ENCODE measurements at places on chromosomes 11 and 22. TPM values are rescaled to one million over a fixed set of nuclear protein-coding genes. Genes with fewer than 3 reads are reported as not detected.

Gene MLC1
- polyA plus RNA-seq = 0.88 TPM

Gene CATSPERZ
- polyA plus RNA-seq = not detected

Gene RTN4RL2
- polyA plus RNA-seq = 2.5 TPM

Gene PTPRCAP
- polyA plus RNA-seq = 2.6 TPM

Gene MS4A12
- not detected for polyA plus RNA-seq

Gene CRACR2B
- 9.9 TPM for polyA plus RNA-seq

- DNase-seq = no peak
Observed at GRCh38 chr11:27129686-27130085, 89.1 kb downstream of the BBOX1 start.

- no peak for DNase-seq
Observed at GRCh38 chr11:100105982-100106358, 581.1 kb upstream of the ARHGAP42 start.

DNA sequence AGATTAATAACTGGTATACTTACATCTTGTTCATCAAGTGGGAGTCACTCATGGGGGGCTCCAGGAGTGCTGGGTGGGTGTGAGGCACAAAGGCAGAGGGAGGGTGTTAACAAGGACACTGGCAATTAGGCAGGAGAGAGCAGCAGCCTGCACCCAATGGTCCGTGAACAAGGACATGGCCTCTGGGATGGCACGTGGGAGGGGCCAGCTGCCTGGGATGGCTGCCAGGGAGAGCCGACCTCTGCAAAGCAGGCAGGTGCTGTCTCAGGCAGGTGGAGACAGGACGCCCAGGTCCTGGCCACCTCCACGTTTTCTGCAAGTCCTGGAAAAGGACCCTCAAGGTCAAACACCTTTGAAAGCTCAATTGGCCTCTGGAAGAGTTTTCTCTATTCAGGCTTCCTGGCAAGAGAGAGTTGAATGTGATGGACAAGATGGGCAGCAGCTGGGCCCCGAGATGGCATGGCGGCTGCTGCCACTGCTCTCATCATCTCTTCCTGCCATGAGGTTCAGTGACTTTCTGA lies 257.1 kb downstream of the BUD13 start:
- DNase-seq = no peak

DNA sequence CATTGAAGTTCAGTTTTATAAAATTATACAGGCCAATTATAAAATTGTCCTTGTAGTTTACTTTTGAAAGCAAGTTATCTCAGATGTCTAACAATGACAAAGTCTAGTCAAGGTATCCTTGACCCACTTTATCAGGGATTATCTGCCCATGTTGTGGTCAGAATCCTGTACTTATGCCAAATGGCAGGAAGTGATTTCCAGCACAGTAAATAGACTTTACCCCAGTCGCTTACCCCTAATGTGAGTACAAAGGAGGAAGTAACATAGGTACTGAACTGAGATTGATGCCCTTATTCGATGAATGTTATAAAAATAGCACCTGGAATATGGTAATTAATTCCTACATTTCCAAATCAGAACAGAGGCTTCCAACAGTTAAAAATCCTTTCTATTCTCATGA lies 355.7 kb downstream of the CNTN5 start:
- DNase-seq = no peak

GRCh38 chr11:129224538-129224937 lies 32.4 kb upstream of the ARHGAP32 start:
- DNase-seq = no peak

GRCh38 chr11:110921742-110922521 lies 209.7 kb upstream of the ARHGAP20 start:
- DNase-seq = no peak

GRCh38 chr11:128181088-128181480 lies 406.3 kb downstream of the ETS1 start:
- no peak for DNase-seq

DNA sequence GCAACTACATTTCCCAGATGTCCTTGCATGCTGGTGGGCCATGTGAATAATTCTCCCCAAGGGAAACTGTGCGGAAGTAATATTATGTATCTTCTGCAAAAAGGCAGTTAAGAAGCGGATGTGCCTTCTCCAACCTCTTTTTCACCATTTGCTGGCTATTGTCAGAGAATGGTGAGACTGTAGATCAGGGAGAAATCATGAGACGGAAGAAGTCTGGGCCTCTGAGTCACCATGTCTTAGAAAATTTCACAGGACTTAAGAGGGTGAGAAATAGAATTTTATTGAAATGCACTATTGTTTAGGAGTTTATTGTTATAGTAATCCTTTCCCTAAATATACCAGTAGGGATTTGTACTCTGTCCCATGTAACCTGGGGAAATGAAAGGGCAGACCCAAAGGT lies 298.7 kb upstream of the ZC3H12C start:
- no peak for DNase-seq

DNA sequence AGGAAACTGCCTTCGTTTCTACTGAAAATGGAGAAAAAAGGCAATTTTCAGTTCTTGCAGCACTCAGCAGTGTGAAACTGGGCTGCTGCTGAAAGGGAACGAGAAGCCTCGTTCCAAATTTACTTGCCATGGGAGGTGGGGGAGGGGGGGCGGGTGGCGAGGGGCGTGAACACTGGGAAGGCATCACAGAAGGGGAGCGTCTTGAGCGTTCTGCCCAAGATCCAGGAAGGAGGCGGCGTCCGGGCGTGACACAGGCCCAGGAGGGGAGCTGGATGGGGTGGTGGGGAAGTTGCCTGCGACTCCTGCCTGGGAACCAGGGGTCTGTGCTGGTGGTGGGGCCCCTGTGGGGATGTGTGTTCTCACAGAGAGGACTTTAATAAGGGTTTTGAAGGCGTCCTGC lies 213.5 kb downstream of the CTTN start:
- no peak for DNase-seq

GRCh38 chr11:68167474-68167873 lies 45.6 kb downstream of the KMT5B start:
- DNase-seq = no peak

DNA sequence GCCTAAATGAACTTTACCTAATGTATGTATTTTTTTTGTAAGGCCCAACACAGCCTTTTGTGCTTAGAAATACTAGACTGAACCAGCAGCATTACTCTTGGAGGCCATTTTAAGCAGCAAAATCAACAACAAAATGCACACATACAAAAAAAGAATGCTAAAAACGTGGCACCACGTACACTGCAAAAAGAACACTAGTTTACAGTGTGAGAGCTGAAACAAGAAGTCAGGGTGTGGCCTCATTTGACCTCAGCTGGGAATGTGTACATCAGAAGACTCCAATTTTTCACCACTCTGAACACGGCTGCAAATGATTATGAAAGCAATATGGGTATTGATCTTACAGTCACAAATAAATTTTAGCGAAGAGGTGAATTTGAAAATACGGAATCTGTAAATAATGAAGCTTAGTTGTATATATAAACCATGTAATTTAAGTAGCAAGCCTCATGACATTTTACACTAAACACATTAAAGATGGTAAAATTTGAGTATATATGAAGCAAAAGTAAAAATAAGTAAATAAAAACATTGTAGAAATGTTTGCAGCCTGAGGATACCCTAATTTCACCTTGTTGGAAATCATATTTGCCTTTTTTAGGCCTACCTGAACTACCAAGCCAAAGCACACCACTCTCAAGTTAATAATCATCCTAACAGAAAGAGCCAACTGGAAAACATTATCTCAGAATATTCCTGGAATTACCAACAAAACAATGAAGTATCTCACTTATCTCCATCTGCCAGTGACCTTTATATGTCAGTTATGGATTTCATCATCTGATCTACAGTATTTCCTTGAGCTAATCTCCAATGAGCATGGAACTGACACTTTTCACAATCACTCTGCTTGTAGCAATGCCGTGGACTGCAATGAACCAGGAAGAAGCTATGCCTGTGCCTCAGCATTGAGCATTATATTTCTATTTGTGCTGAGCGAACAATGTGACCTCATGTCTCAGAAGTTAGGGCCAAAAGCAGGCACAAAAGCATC lies 319.5 kb upstream of the FAT3 start:
- no peak for DNase-seq

DNA sequence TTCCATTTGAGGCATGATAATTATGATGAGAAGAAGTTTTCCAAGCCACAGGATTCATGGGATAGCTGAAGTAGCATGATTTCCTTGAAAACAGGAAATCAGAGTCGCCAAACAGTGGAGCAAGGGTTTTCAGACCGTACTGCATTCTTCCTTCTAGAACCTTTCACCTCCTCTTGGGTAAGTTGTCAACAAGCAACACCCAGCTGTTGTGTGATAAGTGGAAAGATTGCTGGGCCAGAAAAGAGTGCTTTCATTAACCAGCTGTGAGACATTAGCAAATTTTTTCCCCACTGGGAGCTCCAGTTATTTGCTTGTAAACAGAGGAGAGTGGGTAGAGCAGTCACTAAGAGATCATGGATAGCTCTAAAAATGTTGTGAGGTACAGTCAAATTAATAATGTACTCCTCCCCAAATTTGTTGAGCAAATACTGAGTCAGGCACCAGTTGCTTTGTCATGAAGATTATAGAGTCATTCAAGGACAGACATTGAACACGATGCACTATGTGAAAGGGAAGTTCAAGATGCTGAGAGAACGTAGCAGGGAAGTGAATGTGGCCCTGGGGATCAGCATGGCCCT lies 11.7 kb upstream of the MPEG1 start:
- DNase-seq = peak; percentile 41

GRCh38 chr22:37610480-37611129 lies 2.0 kb downstream of the GGA1 start:
- no peak for DNase-seq

GRCh38 chr11:71139516-71140205 lies 112.7 kb downstream of the SHANK2 start:
- DNase-seq = no peak

DNA sequence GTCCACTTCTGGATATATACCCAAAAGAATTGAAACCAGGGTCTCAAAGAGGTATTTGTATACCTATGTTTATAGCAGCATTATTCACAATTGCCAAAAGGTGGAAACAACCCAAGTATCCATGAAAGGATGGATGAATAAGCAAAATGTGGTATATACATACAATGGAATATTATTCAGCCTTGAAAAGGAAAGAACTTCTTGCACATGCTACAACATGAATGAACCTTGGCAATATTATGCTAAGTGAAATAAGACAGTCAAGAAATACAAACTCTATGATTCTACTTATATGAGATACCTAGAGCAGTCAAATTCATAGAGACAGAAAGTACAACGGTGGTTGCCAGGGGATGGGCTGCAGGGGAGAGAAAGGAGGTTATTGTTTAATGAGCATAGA lies 21.6 kb upstream of the PAK1 start:
- no peak for DNase-seq

DNA sequence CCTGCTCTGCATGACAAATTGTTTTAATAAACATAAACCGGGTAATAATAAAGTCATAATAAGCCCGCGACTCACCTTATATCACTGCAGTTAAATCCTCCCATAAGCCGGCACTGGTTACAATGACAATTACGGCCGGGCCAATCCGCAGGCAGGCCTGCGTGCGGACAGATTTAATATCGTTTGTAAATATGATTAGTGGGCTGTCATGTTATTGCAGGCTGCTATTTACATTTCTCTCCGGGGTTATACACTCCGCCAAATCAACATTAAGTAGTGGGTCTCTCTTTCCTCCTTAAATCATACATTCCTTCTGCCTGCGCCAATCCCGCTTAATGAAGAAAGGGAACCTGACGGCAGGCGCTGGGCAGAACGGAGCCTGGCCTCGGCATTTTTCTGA lies 51.8 kb upstream of the LMO1 start:
- no peak for DNase-seq

DNA sequence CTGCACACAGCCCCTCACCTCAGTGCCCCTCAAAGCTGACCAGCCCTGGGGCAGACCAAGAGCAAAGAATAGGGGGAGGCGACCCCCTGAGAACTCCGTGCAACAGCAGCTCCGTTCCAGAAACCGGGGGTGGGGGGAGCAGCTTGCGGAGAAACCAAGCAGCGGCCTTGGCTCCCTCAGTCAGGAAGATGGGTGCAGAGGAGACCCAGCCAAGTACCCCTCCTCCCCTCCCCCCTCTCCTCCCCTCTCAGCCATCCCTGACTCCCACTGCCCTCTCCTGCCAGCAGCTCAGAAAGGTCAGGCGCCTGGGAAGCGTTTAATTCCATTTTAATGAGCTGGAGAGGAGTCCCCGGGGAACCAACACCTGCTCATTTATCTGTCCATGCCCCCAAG lies 78.9 kb downstream of the PDE2A start:
- no peak for DNase-seq

DNA sequence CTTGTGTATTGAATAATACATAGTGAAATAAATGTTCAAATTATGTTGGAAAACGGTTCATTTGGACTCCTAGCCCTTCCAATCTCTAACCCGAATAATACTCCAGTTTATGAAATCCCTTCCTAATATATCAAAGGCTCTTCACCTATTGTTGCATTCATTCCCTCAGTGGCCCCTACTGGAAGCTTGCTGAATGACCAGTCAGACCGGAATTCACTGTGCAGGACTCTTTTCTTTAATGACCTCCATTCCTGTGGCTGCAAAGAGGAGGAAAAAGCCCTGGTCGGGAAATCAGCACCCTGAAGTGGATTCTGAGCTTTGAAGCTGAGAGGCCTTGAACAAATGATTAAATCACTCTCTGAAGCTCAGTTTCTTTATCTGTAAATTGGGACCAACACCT lies 19.1 kb upstream of the RCN1 start:
- DNase-seq = no peak

GRCh38 chr22:32830473-32830872 lies 29.0 kb downstream of the TIMP3 start:
- DNase-seq = no peak

- no peak for DNase-seq
Observed at GRCh38 chr11:6307876-6308275, 12.4 kb downstream of the CAVIN3 start.

- DNase-seq = no peak
Observed at GRCh38 chr11:26761361-26761809, 39.5 kb upstream of the SLC5A12 start.

DNA sequence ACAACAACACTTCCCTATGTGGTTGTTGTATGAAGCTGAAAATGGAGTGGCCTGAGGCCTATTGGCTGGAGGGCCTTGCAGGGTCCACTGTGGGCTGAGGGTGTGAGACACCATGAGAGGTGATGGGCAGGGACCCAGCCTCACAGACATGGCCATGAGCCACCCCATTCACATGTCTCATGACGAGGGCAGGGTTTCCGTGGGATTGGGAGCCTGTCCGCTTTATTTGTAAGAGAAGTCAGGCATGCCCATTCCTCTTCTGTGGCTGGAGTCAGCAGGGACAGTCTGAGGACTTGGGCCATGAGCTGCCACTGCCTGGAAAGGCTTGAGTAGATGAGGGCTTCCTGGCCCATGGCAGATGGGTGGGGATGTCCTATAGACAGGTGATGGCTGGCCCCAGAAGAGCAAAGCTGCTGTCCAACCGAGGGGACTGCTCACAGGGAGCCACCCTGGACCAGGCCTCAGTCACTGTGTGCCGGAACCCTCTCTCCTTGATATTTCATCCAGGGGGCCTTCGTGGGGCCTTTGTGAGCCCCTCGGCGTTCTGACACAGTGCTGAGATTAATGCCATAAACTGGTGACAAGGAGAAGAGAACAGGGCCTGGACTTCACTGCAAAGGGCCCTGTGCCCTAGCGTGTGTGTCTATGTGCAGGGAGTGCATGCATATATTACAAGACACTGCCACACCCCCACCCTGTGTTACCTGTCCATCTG lies 971.9 kb downstream of the BRD1 start:
- no peak for DNase-seq
